ENCODE measurements at places on chromosomes 6 and 20. TPM values are rescaled to one million over a fixed set of nuclear protein-coding genes. Genes with fewer than 3 reads are reported as not detected.

ADGRG6 gene
- total RNA-seq = 0.18 TPM

GTSF1L gene
- not detected for total RNA-seq

BTN3A1 gene
- 98.6 TPM for total RNA-seq

TREML2 gene
- total RNA-seq = 36.5 TPM

GCNT2 gene
- total RNA-seq = 4.6 TPM

TPD52L1 gene
- 0.33 TPM for total RNA-seq

ZBP1 gene
- 10.9 TPM for total RNA-seq

THBD gene
- total RNA-seq = not detected

OPN5 gene
- not detected for total RNA-seq

WFDC2 gene
- total RNA-seq = not detected

B3GAT2 gene
- 0.03 TPM for total RNA-seq

PDYN gene
- total RNA-seq = not detected

COL11A2 gene
- total RNA-seq = 0.50 TPM

IL17A gene
- total RNA-seq = not detected

CAPN11 gene
- not detected for total RNA-seq

TPX2 gene
- total RNA-seq = 107 TPM

RSPH3 gene
- 1.8 TPM for total RNA-seq

MRPL14 gene
- 49.2 TPM for total RNA-seq

SPEF1 gene
- not detected for total RNA-seq

TRAPPC3L gene
- not detected for total RNA-seq

TUBB2B gene
- not detected for total RNA-seq

CNBD2 gene
- 4.2 TPM for total RNA-seq

GGTLC1 gene
- not detected for total RNA-seq

SOBP gene
- total RNA-seq = not detected

ADGRF1 gene
- not detected for total RNA-seq

SPDEF gene
- total RNA-seq = not detected

HRH3 gene
- total RNA-seq = not detected

PTCHD4 gene
- not detected for total RNA-seq

MANEA gene
- total RNA-seq = 15.0 TPM

PLEKHG1 gene
- 1.2 TPM for total RNA-seq

GPR63 gene
- 2.2 TPM for total RNA-seq

NKX2-4 gene
- not detected for total RNA-seq

HCK gene
- total RNA-seq = not detected

OR2H1 gene
- not detected for total RNA-seq

BPIFB2 gene
- total RNA-seq = not detected

PSORS1C1 gene
- total RNA-seq = not detected

ROS1 gene
- total RNA-seq = not detected

HACE1 gene
- 16.3 TPM for total RNA-seq

OLIG3 gene
- not detected for total RNA-seq

TRIM40 gene
- total RNA-seq = not detected

GNMT gene
- 0.45 TPM for total RNA-seq

TMEM244 gene
- not detected for total RNA-seq

OPRM1 gene
- not detected for total RNA-seq

TBXT gene
- not detected for total RNA-seq

GRM1 gene
- not detected for total RNA-seq

PROKR2 gene
- total RNA-seq = not detected

SYNDIG1 gene
- not detected for total RNA-seq

FAM209B gene
- total RNA-seq = 1.1 TPM

RBPJL gene
- not detected for total RNA-seq

DEFB132 gene
- total RNA-seq = not detected

RBM24 gene
- total RNA-seq = not detected

TMEM14B gene
- total RNA-seq = 78.9 TPM

TBX18 gene
- not detected for total RNA-seq

Measured in activated naive CD4-positive, alpha-beta T cell treated with anti-CD3 and anti-CD28 coated beads, Interleukin-2, amount 10 ng/mL, durations not matched to agents 5 hours and 36 hours (primary cell).